Substantia nigra (tissue), 51 donors: ENCODE measurements at places on chromosomes 13 and 19.

GRCh38 chr13:73142071-73142470 lies 83.3 kb downstream of the KLF5 start:
- DNase-seq: no peak

DNA sequence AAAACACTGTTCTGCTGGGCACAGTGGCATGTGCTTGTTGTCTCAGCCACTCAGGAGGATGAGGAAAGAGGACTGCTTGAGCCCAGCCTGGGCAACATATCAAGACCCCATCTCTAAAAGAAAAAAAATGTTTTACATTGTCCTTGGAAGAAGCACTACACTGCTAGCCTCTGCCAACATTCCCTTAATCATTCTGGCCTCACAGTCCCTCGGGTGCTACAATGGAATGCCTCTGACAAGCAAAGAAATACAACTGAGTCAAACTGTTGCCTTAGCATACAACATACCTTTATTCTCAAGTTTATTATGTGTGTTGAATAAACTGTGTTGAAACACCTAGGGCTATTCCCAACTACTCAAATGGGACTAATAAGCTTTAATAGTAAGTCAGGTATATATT lies 56.1 kb downstream of the PSPC1 start:
- no peak for DNase-seq

DNA sequence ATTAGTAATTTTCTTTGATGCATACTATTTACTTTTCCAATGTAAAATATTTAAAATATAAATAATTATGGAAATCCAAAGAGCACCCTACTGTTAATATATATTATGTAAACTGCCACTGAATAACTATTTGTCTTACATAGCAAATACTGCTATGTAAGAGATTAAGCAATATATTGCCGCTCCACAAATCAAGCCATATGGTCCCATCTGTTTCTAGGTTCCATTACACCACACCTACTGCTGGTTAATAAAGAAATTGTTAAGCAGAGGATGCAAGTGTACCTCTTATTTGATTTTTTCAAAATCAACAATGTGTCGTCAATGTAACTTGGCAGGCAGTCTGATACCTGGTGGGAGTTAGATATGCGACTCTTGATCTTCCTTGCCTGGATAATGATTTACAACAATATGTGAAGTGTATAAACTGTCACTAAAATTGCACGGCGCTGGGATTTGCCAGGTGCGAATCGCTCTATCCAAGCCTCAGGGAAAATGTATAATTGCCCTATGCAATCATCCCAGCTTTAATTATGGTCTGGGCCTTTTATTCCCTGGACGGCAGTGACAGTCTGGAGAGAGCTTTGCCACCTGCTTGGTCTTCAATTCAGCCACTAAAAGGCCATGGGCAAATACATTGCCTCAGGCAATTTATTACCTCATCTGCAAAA lies 16.0 kb downstream of the SMAD9 start:
- DNase-seq: no peak

DNA sequence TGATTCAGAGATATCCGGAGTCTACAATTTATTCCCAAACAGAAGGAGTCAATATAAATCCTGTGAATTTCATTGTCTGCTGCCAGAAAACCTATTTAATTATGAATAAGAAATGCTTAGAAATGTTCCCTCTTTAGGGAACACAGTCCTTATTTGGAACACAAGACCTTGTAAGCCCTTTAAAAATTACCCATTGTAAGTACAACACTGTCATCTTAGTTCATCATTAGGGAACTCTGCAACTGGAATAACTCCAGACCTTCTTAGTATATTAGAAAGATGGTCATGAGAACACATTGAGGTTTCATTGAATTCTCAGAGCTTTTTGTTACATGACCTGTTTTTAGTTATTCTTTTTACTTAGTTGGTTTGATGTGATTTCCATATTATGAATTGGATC lies 548.5 kb upstream of the KLF12 start:
- no peak for DNase-seq

DNA sequence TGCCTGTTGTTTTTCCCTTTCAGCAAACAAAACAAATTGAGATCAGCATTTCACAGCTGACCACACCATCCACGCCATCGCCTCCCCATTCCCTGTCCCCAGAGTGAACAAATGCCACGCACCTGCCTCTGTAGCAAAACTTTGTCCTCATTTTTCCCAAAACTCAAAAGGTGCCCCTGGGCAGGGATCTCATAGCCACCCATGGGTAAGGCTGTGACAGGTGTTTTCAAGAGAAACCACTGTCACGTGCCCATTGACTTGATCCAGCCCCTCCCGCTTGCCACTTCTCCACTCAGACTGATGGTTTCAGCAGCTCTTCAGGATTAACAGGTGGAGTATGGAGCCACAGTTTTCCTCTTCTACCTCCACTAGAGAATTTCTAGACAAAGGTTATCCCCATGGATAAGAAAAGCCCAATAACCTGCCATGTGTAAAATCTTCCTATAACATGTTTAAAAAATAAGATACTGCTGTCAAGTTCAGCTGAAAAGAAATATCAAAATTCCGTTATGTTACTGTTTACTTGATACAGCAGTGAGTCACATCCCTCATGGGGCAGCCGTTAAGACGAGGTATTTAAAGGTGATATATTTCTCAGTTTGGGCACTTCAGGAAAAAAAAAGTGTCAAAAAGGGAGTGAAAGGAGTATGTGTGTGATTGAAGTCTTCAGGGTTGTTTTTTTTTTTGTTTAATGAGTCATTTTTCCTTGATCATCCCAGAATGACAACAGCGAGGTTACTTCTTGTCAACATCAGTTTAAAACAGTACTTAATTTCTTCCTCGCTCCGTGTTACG lies 63.5 kb upstream of the GPR183 start:
- no peak for DNase-seq

DNA sequence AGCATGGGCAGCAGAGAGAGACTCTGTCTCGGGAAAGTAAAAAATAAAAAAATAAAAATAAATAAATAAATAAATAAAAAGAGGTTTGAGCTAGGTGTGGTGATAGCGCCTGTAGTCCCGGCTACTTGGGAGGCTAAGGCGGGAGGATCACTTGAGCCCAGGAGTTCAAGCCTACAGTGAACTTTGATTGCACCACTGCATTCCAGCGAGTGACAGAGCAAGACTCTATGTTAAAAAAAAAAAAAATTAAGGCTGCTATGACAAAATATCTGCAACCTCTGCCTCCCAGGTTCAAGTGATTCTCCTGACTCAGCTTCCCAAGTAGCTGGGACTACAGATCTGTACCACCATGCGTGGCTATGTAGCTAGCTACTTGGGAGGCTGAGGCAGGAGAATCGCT lies 3.2 kb upstream of the DENND1C start:
- DNase-seq: no peak

DNA sequence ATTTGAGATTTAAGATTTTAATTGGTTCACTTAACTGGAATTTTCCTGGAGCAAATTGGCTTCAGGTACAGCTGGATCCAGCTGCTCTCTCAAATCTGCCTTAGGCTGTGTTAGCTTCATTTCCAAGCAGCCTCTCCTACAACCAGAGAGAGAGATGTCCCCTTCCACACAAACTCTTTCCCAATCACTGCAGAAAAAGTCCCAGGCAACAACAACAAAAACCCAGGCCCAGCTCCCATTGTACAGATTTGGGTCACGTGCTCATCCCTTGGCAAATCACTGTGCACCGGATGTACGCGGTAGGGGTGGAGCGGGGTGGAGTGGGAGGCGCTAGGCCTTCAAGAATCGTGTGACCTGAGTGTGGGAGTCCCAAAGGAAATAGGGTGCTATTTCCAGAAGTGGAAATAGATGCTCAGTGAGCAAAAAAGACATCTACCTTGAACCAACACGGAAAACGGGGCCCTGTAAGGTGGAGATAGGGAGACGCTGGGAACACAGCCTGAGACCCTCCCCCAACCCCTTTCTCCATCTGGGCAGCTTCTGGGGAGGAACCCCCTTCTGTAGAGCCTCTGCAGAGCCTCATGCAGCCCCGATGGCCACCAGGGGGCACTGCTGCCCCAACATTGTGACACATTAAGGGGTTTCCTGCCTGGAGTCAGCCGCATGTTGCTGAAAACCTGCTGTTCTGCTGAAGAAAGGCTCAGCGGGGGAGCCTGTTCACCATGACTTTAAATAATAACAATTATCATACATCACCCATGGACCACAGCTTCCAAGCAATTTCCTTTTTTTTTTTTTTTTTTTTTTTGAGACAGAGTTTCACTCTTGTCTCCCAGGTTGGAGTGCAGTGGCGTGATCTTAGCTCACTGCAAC lies 25.4 kb downstream of the HPN start:
- peak; percentile 61 for DNase-seq

DNA sequence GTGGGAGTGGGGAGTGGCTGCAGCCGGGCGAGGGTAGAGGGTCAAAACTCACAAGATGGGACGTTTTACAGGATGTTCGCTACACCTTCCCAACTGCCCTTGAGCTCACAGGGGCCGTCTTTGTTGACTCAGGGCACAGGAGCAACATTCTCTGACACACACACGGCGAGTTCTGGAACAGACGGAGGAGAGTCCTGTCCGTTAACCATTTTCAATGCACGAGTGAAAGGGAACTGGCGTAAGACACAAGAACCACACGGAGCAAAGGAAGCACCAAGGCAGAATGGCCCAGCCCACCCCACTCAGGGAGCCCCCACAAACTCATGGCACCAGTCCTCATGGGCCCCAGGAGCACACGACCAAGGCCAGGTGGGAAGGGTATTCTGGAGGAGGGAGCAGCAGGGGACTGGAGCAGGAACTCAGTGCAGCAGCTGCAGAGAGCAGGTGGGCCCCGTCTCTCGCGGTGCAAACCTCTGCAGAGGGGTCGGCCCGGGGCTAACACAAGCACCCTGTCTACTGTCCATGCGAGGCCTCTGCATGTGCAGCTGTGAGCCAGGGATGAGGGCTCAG lies 37.9 kb upstream of the ISYNA1 start:
- no peak for DNase-seq

- no peak for DNase-seq
Measured at GRCh38 chr13:74073274-74073673, 60.9 kb downstream of the KLF12 start.

DNA sequence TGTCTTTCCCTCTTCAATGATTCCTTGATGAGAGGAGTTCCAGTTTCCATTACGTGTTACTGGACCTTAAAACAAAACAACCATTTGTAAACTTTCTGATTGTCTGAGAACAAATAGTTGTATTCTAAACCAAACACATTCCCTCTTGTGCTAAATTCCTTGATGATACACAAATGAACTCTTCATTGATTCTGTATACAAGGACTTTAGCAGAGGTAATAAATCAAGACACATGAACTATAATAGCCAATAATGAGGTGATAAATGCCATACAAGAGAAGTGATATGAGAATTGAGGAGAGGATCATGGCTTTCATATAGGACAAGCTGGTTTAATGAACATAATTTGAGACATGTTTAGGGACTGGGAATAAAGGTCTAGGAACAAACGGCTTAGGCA lies 13.5 kb upstream of the GPC5 start:
- no peak for DNase-seq
